ENCODE measurements at places on chromosomes 4 and X.

GRCh38 chr4:184668511-184669114 is 19.1 kb downstream of the PRIMPOL start:
- DNase-seq, result no peak

DNA sequence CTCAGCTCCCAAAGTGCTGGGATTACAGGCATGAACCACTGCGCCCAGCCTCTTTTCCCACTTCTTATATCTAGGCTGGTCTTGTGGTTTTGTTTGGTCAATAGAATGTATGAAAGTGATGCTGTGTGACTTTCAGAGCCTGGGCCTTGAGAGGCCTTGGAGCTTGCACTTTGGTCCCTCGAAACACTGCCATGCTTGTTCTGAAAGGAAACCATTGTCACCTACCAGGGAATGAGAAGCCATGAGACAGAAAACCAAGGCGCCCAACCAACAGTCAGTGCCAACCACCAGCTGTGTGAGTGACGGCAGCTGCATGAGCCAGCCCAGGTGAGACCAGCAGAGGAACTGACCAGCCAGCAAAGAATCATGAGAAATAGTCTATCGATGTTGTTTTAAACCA is 57.4 kb downstream of the SCD5 start:
- DNase-seq, result no peak

- no peak for DNase-seq
Observed at GRCh38 chrX:110419512-110419911, 60.9 kb downstream of the RTL9 start.

DNA sequence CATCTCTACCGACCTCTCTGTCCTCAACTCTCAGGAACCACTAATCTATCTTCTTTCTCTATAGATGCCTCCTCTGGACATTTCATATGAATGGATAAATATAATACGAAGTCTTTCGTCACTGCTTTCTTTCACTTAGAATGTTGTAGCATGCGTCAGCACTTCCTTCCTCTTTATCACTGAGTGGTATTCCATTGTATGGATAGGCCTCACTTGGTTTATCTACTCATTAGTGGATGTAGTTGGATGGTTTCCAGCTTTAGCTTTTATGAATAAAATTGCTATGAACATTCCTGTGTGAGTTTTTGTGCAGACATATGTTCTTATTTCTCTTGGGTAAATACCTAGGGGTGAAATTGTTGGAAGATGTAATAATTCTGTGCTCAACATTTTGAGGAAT is 528.2 kb upstream of the FAT1 start:
- no peak for DNase-seq

DNA sequence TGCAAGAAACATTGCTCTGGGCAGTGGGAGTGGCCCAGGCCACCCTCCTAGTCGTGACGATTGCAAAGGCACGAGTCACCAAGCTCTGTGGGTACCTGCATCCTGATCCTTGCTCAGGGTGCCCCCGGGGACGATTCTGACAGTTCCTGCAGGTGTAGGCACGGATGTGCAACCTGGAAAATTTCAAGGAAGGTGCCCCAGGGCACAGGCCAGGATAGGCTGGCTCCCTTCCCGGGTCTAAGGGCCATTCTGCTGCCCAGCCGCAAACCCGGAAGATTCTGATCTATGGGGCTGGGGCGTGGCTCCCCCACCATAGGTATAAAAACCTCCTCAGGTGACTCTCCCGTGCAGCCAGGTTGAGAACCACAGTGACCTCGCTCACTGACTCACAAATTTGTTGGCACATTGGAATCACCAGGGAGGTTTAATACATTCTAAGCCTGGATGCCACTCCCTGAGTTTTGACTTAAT is 228.5 kb downstream of the PTTG2 start:
- no peak for DNase-seq

DNA sequence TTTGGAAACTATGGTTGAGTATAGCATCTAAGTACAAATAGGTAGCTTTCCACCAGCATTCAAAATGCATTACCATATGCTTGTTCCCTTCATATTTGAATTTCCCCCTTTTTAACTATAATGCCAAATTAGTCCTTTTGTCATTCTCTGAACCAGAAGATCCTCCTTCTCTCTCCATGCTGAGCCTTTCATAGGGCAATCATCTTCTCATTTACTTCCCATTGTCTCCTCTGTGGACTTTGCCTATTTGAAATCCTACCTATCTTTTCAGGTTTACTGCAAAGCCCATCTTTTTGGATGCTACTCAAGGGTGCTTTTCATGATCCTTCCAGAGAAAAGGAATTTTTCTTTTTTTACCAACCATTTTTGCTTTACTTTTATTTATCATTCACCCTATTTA is 54.7 kb downstream of the DKK2 start:
- DNase-seq, result no peak

- peak; percentile 37 for DNase-seq
Observed at GRCh38 chr4:117560329-117560728, 474.0 kb upstream of the NDST3 start.

GRCh38 chr4:19063662-19064061 is 1042.1 kb upstream of the LCORL start:
- DNase-seq, result no peak

DNA sequence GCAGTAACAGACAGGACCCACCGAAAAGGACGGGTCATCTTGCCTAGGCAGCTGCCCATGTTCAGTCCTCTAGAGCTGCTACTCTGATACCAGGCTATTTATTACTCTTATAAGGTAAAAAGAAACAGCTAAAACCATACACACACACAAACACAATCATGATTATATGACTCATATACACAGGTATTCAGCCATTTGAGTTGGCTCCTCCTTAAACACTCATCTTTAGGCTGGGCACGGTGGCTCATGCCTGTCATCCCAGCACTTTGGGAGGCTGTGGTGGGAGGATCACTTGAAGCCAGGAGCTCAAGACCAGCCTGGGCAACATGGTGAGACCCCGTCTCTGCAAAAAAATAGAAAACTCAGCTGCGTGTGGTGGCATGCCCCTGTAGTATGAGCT is 76.6 kb downstream of the F11 start:
- DNase-seq, result no peak

- DNase-seq, result no peak
Observed at GRCh38 chrX:54826598-54826997, 19.1 kb downstream of the MAGED2 start.

GRCh38 chr4:82903737-82904136 is 3.2 kb downstream of the THAP9 start:
- DNase-seq, result no peak

DNA sequence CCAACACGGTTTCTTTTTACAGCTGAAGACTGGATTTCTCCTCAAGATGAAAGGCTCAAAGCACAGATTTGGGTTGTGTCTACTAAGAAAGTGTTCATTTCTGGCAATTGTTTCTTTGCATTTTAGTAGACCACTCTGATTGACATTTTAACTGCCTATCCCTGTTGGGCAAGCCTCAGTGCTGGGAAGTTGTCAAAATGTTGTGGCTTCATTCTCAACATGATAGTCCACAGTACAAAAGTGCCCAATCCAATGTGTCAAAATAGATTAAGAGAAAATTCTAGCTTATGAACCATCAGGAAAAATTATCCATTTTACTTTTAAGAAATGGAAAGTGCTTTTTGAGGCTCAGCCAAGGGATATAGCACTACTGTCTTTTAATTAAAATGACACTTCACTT is 323.9 kb upstream of the PRPS2 start:
- no peak for DNase-seq

- DNase-seq, result no peak
Observed at GRCh38 chrX:69506617-69507499, 2.7 kb downstream of the NALF2 start.

- DNase-seq, result no peak
Observed at GRCh38 chrX:104566681-104567501, 892 bp downstream of the IL1RAPL2 start.

- no peak for DNase-seq
Observed at GRCh38 chrX:112678831-112679230, 907 bp downstream of the LHFPL1 start.

DNA sequence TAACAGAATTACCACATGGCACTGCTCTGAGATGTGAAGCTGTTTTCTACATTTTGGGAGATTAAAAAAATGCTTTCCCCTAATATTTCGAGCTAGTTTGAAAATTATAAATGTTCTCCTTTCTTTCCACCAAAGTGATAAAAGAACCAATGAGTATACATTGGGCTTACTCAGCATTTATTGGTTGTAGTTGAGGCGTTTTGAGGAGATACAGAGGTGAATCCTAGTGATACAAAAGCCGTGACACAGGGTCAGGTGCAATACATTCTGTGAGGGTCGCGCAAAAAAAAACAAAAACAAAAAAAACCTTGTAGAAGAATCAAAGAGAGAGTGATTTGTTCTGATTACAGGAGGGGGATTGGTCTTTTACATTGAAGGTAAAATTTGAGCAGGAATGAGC is 32.4 kb upstream of the CYP4V2 start:
- no peak for DNase-seq

- DNase-seq, result peak; percentile 9
Observed at GRCh38 chr4:108484187-108484586, 136.2 kb upstream of the RPL34 start.

GRCh38 chr4:70925418-70925817 is 23.2 kb downstream of the MOB1B start:
- DNase-seq, result no peak

DNA sequence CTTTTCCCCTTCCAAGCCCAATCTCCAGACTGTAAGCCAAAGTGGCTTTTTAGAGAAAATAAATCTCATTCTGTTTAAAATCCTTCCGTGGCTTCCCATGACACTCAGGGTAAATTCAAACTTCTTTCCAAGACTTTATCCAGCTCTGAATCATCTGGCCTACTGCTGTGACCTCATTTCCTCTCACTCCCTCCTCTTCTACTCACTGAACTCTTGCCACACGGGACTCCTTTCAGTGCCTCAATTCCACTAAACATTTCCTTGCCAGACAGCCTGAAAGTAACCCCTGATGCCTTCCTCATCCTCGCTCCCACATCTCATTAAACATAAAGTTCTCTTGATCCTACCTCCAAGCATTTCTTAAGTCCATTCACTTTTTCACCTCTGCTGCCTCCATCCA is 27.8 kb upstream of the RNF128 start:
- peak; percentile 27 for DNase-seq

GRCh38 chr4:104726002-104726401 is 231.3 kb upstream of the CXXC4 start:
- DNase-seq, result no peak

DNA sequence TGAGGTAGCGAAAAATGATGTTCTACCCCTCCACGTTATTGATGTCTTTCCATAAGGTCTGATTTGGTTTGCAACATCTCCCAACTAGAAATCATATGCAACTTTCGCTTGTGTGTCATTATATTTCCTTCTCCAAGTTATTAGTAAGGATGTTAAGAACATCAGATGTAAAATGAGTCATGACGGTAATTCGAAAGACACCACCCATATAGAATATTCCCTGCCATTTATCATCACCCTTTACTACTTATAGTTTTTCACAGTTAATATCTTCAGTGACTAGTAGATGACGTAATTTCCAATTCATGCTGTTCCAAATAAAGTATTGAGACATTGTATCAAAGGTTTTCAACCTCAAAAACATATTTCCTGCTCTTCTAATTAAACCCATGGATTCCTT is 146.7 kb upstream of the MAP3K15 start:
- no peak for DNase-seq

- DNase-seq, result no peak
Observed at GRCh38 chr4:13182133-13182532, 302.0 kb downstream of the RAB28 start.

DNA sequence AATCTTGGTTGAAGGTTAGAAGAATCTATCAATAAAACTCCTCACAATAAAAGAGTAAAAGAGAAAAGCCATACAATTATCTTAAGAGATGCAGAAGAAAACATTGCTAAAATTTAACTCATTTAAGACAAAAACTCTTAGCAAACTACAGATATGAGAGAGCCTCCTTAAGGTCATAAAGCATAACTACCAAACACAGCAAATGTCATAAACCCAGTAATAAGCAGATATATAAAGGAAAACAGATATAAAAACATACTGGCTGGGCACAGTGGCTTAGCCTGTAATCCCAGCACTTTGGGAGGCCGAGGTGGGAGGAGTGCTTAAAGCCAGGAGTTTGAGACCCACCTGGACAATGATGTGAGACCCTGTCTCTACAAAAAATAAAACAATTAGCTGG is 165.3 kb downstream of the FAM13A start:
- no peak for DNase-seq

- DNase-seq, result no peak
Observed at GRCh38 chrX:346034-346813, 27.6 kb upstream of the GTPBP6 start.

- DNase-seq, result no peak
Observed at GRCh38 chr4:76280488-76281441, 25.8 kb upstream of the STBD1 start.

GRCh38 chrX:135000516-135000915 is 9.7 kb downstream of the SMIM10 start:
- DNase-seq, result peak; percentile 37

GRCh38 chrX:36950495-36951253 is 57.5 kb upstream of the FAM47C start:
- no peak for DNase-seq

GRCh38 chrX:45850775-45851433 is 650.2 kb upstream of the DIPK2B start:
- DNase-seq, result peak; percentile 67

GRCh38 chr4:31390849-31391248 is 670.7 kb downstream of the PCDH7 start:
- DNase-seq, result peak; percentile 3

- DNase-seq, result no peak
Observed at GRCh38 chr4:182382941-182383340, 139.7 kb downstream of the TENM3 start.

- peak; percentile 85 for DNase-seq
Observed at GRCh38 chr4:138181287-138181686, 60.9 kb downstream of the SLC7A11 start.

DNA sequence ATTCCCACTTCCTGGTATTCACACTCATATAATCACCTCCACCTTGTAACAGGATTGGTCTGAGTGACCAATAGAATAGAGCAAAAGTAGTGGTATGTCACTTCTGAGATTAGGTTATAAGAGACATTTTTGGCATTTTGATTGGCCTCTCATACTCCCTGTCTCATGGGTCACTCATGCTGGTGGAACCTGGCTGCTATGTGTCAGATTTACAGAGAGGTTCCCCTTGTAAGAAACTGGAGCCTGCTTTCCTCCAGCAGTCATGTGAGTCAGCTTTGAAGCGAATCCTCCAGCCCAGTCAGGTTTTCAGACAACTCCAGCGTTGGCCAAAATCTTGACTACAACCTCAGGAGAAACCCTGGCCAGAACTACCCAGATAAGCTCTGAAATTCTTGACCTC is 2.6 kb upstream of the OTUD4 start:
- DNase-seq, result peak; percentile 6

DNA sequence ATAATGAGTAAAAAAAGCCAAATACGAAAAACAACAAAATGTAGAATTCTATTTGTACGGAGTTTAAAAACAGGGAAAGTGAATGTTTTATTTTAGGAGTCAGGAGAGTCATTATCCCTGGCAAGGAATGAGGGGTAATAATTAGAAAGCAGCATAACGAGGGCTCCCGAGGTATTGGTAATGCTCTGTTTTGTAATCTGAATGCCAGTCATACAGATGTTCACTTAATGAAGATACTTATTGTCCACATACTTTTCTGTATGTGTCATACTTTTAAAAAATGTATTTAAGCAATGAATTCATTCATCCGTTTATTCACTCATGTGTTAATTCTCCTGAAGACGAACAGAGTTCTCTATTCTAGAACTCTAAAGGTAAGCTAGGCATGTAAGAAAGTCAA is 87.8 kb upstream of the BMP2K start:
- DNase-seq, result peak; percentile 41

Data from adipocyte (in vitro differentiated cells).